NCI-H446 (cell line): ENCODE measurements at places on chromosomes 5 and 9.
A peak's percentile ranks its signal among the peaks of the same experiment; 100 is the strongest.

DNA sequence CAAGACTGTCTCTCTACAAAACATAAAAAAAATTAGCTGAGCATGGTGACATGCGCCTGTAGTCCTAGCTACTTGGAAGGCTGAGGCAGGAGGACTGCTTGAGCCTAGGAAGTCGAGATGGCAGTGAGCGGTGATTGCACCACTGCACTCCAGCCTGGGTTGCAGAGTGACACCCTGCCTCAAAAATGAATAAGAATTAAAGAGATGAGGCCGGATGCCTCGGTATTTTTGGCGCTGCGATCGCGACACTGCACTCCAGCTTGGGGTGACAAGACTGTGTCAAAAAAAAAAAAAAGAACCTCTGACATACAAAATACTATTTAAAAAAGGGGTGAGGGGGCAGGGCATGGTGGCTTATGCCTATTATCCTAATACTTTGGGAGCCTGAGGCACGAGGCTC, 7.3 kb downstream of the GPBP1 start:
- DNase-seq: no peak

DNA sequence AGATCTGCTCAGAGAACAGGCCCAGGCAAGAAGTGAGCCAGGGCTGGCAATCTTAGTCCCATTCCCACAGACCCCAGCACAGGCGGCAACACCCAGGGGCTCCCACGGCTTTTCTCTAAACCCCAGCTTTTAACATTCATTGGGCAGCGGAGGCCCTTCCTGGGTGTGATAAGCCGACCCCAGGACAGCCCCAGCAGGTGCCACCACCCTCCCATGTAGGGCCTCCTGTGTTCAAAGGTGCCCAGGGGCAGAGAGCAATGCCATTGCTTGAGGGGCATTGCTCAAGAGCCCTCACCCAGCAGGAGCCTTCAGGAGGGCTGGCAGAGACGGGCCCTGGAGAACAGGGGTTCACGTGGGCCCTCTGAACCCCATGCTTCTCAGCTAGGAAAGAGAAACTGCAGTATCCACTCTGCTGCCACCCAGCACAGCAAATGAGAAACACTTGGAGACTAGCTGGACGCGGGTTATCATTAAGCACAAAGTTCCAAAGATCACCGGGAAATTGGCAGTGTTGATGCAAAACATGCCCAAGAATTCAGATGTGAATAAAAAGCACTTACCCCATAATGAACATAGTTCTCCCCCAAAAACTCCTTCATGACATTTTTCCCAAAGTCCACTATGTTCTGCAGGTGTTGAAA, 13.9 kb downstream of the IPPK start:
- DNase-seq: no peak

GRCh38 chr9:125409637-125410521, 148.3 kb downstream of the GAPVD1 start:
- DNase-seq: peak; percentile 29

GRCh38 chr5:20359377-20359776, 371.4 kb upstream of the CDH18 start:
- no peak for DNase-seq

- DNase-seq: no peak
These were observed 7.4 kb downstream of the REEP5 start for GRCh38 chr5:112914584-112914983.

DNA sequence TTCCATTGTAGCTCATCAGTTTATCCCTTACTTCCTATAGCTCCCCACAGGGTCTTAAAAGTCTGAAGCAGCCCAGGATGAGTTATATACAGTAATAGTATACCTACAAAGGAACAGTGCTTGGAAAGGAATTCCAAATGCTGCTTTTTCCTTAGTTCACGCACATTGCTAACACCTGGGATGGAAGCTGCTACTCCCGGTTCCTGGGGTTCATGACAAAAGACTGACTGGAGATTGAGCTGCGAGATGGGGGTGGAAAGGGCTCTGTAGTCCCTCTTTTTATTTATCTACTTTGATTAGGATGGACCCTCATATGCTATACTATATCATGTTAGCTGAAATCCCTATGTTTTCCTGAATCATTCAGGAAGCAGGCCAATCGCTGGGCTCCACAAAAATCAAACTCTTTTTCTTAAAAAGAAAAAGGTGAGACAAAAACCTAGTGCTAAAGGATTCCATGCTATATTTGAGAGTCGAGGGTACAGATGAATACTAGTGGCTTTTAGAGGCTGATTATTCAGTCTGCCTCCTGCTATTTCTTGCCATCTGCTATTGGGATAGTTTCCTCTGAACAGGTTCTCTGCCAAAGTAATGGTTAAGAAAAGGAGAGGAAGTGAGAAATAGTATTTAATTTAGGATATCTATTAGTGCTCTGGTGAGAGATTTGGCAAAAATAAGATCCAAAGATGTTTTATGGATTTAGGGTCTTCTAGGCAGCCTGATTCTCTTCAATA, 81.2 kb downstream of the MRPS27 start:
- DNase-seq: peak; percentile 54

DNA sequence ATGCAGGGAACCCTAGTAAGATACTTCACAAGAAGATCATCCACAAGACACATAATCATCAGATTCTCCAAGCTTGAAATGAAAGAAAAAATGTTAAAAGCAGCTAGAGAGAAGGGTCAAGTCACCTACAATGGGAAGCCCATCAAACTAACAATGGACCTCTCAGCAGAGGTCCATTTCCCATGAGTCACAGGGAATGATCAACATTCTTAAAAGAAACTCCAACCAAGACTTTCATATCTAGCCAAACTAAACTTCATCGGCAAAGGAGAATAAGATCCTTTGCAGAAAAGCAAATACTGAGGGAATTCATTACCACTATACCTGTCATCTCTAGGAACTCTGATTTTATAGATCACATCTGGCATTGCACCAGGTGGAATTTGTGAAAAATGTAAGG, 52.9 kb upstream of the SPATA31E1 start:
- DNase-seq: no peak

DNA sequence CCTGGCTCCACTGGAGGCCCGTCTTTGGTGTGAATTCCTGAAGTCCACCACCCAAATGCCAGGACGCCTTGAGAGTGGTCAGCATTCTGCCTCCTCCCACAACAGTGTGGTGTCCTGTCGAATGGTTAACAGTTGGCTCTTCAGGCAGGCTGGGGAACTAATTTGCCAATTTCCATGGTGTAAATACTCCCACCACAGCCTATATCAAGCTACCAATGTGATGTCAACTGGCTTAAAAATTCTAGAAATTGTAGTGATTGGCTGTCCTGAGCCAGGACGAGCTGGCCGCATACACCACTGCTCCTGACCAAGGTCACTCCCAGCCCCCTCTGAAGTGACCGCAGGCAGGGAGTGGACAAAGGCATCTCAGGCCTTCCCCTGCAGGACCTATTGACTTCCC, 11.1 kb downstream of the UNC5A start:
- no peak for DNase-seq

DNA sequence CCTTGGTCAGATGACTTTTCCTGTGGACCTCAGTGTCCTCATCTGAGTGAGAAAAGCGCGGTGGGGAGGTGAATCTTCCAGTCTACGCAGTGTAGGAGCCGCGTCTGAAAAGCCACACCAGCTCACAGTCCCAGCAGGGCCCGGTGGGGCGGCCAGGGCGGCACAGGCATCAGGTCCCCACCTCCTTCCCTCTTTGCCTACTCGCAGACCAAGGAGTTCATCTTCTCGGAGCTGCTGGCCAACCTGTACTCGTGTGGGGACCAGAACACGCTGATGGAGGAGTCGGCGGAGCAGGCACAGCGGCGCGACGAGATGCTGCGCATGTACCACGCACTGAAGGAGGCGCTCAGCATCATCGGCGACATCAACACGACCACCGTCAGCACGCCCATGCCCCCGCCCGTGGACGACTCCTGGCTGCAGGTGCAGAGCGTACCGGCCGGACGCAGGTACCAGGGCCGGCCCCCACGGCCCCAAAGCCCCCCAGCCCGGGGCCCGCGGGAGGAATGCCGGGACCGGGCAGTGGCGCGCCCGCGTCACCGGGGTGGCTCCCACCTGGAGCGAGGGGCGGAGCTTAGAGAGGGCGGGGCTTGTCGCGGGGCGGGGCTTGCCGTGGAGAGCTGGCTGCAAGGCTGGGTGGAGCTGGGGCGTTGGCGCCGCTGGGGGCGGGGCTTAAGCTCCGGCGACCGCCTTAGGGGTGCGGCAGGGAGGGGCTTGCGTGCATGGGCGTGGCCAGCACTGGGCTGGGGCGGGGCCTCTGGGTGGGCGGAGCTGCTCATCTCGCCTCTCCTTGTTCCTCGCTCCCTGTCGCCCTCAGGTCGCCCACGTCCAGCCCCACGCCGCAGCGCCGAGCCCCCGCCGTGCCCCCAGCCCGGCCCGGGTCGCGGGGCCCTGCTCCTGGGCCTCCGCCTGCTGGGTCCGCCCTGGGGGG, 25.6 kb downstream of the GOLGA2 start:
- no peak for DNase-seq

GRCh38 chr9:104833696-104834095, 69.8 kb downstream of the NIPSNAP3B start:
- no peak for DNase-seq

GRCh38 chr5:179699616-179700237, 960 bp downstream of the CANX start:
- peak; percentile 9 for DNase-seq

GRCh38 chr9:12847561-12847960, 72.7 kb downstream of the LURAP1L start:
- no peak for DNase-seq
